Right lobe of liver (tissue), 6 donors: ENCODE measurements at places on chromosomes 1 and 21. TPM values are rescaled to one million over a fixed set of nuclear protein-coding genes. Genes with fewer than 3 reads are reported as not detected.

The ST6GALNAC5 gene
- not detected for total RNA-seq

The VWA5B1 gene
- not detected for total RNA-seq

The DNASE2B gene
- total RNA-seq: not detected

The TIE1 gene
- total RNA-seq: 6.3 TPM

The LIPI gene
- total RNA-seq: not detected

The A3GALT2 gene
- total RNA-seq: not detected

The TRIM67 gene
- not detected for total RNA-seq

The KCNAB2 gene
- total RNA-seq: 12.7 TPM

The NPL gene
- 15.0 TPM for total RNA-seq

The HSPA6 gene
- 1.0 TPM for total RNA-seq

GRCh38 chr1:185528084-185528676 is 206.0 kb upstream of the HMCN1 start:
- no peaks in the 10 kb centered on the region for H3K4me1 ChIP-seq
- no peaks in the 10 kb centered on the region for H3K27me3 ChIP-seq

GRCh38 chr21:35006771-35007170 is 42.3 kb downstream of the RUNX1 start:
- DNase-seq: no peak
- no peak overlapping the region for H3K27ac ChIP-seq
- H3K4me3 ChIP-seq: no peak overlapping the region
- H3K27me3 ChIP-seq: no peaks in the 10 kb centered on the region

- no peaks in the 10 kb centered on the region for H3K27me3 ChIP-seq
- DNase-seq: no peak
- no peak overlapping the region for H3K27ac ChIP-seq
- H3K4me1 ChIP-seq: no peaks in the 10 kb centered on the region
- no peaks in the 10 kb centered on the region for H3K36me3 ChIP-seq
Observed at GRCh38 chr1:200887772-200888348, 6.8 kb upstream of the INAVA start.

DNA sequence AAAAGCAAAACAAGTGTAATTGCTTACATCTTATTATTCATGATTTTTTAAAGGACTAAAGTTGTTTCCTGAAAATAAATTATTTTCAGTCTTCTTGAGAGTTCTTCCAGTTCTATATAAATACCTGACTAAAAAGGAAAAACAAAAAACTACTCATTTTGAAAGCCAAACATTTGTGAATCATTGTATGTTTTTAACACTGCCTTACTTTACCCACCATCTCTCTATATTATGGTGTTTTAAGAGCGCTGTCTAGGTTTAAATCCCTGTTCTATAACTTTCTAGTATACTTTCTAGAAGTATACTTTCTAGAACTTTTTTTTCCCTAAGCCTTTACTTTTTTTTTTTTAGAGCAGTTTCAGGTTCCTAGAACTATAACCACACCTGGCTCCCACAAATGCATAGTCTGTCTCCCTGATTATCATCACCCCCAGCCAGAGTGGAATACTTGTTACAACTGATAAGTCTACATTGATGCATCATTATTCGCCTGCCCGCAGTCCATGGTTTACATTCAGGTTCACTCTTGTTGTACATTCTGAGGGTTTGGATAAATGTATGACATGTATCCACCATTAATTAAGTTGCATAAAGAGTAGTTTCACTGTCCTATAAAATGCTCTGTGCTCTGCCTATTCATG is 9.8 kb downstream of the RSBN1 start:
- no peak overlapping the region for H3K27ac ChIP-seq
- H3K36me3 ChIP-seq: peaks cover 5% of the 10 kb centered on the region
- no peaks in the 10 kb centered on the region for H3K27me3 ChIP-seq
- no peak overlapping the region for H3K4me3 ChIP-seq
- H3K4me1 ChIP-seq: no peaks in the 10 kb centered on the region

- no peak overlapping the region for H3K4me3 ChIP-seq
- H3K27me3 ChIP-seq: no peaks in the 10 kb centered on the region
- H3K4me1 ChIP-seq: no peaks in the 10 kb centered on the region
- no peaks in the 10 kb centered on the region for H3K36me3 ChIP-seq
Observed at GRCh38 chr1:86197206-86197855, 40.8 kb upstream of the COL24A1 start.

- H3K27ac ChIP-seq: no peak overlapping the region
- H3K4me1 ChIP-seq: peaks cover 27% of the 10 kb centered on the region
- no peak for DNase-seq
Observed at GRCh38 chr1:114746450-114747121, 11.2 kb downstream of the CSDE1 start.

DNA sequence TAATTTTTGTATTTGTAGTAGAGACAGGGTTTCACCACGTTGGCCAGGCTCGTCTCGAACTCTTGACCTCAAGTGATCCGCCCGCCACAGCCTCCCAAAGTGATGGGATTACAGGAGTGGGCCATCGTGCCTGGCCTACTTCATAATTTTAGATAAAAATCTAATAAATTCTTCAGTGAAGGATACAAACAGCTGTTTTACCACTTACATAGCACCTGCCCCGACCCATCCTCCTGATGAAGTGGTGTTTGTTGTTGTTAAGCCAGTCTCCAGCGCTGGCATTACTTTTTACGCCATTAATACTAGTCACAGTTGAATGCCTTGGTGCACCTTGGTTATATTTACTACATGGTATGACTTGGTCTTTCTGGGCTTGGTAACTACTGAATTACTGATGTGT is 12.3 kb upstream of the RAP1GAP start:
- H3K36me3 ChIP-seq: no peaks in the 10 kb centered on the region
- H3K4me3 ChIP-seq: no peak overlapping the region
- no peaks in the 10 kb centered on the region for H3K4me1 ChIP-seq
- no peak overlapping the region for H3K27ac ChIP-seq
- no peak for DNase-seq
- no peaks in the 10 kb centered on the region for H3K27me3 ChIP-seq

DNA sequence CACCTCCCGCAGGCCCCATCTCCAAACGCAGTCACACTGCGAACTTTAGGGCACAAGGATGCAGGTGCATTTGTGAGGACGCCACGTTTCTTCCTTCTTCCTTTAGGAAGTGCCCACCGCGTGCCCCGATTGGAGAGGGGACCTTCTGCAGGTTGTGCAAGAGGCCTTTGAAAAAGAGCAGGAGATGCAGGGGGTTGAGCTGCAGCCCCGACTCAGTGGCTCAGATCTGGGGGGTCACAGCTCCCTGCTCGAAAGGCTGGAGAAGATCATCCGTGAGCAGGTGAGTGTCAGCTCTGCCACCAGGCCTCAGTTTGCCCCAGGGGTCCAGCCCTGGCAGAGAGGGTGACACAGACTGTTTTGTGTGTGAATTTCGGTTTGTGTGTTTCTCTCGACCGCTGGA is 31.2 kb upstream of the DIP2A start:
- H3K27ac ChIP-seq: no peak overlapping the region
- H3K36me3 ChIP-seq: peaks cover 38% of the 10 kb centered on the region
- H3K27me3 ChIP-seq: no peaks in the 10 kb centered on the region
- DNase-seq: no peak

GRCh38 chr1:61873581-61873980 is 131.3 kb downstream of the PATJ start:
- H3K27ac ChIP-seq: no peak overlapping the region
- no peak overlapping the region for H3K4me3 ChIP-seq
- no peaks in the 10 kb centered on the region for H3K27me3 ChIP-seq
- DNase-seq: no peak
- H3K4me1 ChIP-seq: no peaks in the 10 kb centered on the region
- peaks cover 2% of the 10 kb centered on the region for H3K36me3 ChIP-seq

DNA sequence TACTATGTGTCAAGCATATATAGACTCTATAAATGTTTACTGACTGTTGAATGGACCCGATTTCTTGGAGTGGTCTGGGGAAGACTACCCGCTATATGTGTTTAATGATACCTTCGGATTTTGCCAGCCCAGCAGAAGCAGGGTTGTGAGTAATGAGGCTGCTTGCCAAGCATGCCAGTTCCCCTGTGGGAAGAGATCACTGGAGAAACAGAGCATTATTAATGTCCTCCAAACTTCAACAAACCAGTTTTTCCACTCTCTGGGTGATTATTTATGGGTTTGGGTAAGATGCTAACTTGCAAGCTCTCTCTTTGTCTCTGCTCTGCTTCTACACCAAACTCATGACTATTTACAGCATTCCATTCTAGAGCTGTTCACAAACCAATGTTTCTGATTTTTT is 25.1 kb upstream of the PHGDH start:
- no peaks in the 10 kb centered on the region for H3K36me3 ChIP-seq
- no peak overlapping the region for H3K27ac ChIP-seq
- DNase-seq: no peak
- no peaks in the 10 kb centered on the region for H3K27me3 ChIP-seq
- no peak overlapping the region for H3K4me3 ChIP-seq
- no peaks in the 10 kb centered on the region for H3K4me1 ChIP-seq

DNA sequence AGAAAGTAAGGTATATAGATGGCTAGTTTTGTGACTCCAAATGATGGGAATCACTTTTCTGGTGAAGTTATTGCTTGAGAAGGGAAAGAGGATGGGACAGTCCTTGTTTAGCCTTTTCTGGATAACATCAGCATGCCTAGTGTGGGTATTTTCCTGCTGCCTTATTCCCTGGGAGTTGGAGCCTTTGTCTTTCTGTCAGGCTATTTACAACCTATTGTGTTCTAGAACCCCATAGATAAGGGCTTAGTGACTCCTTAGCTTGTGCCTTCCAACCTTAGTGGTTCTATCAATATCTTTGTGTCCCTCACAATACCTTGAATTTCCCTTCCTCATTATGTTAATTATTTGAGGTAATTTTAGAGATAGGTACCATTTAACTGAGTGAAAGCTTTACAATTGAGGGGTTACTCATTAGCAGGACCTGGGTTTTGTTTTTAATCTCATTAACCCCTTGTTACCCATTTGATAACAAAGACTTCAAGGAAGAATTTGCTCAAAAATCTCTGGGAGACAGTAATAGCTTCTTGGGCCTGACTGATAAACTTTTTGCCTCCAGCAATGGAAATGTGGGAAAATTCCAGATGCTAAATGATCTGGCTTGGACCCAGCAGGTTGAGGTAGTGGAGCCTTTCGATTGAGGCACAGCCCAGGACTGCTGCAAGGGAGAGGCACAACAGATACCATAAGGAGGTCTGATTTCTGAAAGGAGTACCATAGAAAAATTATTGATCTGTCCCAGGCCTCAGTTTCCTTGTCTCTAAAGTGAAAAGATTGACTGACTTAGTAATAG is 49.0 kb downstream of the CACHD1 start:
- DNase-seq: no peak
- H3K36me3 ChIP-seq: no peaks in the 10 kb centered on the region
- no peak overlapping the region for H3K27ac ChIP-seq

GRCh38 chr1:178534137-178534868 is 21.4 kb downstream of the TEX35 start:
- no peak for DNase-seq
- no peaks in the 10 kb centered on the region for H3K27me3 ChIP-seq
- no peak overlapping the region for H3K27ac ChIP-seq
- H3K4me1 ChIP-seq: no peaks in the 10 kb centered on the region

DNA sequence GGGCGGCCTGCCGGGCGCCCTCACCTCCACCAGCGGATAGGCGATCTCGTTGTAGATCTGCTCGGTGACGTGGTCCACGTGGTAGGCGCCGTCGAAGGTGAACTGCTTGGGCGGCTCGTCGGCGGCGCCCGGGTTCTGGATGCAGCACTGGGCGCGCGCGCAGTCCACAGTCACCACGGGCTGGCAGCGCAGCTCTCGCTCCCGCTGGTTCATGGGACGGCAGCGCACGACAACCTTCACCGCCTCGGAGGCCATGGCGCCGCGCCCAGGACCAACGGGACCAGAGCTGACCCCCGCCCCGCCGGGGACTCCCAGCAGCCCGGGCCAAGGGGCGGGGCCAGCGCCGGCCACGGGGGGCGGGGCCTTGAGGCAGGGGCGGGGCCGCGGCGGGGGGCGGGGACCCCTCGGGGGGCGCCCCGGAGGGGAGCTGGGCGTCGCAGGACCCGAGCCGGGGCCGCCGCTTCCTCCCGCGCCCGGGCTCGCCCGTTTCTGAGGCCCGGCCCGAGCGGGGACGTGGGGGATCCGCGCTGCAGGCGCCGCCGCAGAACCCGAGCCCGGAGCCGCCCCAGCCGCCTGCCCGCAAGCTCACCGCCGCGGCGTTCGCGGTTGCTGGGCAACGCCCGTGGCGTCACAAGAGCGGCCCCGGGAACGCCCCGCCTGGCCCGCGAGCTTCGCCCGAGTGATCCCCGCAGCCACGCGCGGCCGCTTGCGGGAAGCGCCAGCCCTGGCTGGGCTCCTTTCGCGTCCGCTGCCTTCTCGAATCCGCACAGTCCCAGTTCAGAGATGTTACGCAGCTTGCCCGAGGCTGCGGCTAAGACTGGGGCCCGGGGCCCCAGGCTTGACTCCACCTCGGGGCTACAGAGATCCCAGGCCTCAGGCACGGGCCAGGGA is at the start of gene KIF17:
Gene KIF17 (minus strand): TSS at position 556 of the 891 bp plus-strand sequence. CDS start 301 bp downstream, at position 255.
- H3K36me3 ChIP-seq: no peaks in the 10 kb centered on the region
- DNase-seq: peak; percentile 89
- H3K4me1 ChIP-seq: no peaks in the 10 kb centered on the region
- peak within 1 kb of the TSS; percentile 55 for H3K4me3 ChIP-seq
- no peaks in the 10 kb centered on the region for H3K27me3 ChIP-seq

GRCh38 chr1:62304975-62305374 is 14.3 kb downstream of the KANK4 start:
- no peak overlapping the region for H3K4me3 ChIP-seq
- H3K27me3 ChIP-seq: no peaks in the 10 kb centered on the region
- DNase-seq: no peak
- no peaks in the 10 kb centered on the region for H3K4me1 ChIP-seq

DNA sequence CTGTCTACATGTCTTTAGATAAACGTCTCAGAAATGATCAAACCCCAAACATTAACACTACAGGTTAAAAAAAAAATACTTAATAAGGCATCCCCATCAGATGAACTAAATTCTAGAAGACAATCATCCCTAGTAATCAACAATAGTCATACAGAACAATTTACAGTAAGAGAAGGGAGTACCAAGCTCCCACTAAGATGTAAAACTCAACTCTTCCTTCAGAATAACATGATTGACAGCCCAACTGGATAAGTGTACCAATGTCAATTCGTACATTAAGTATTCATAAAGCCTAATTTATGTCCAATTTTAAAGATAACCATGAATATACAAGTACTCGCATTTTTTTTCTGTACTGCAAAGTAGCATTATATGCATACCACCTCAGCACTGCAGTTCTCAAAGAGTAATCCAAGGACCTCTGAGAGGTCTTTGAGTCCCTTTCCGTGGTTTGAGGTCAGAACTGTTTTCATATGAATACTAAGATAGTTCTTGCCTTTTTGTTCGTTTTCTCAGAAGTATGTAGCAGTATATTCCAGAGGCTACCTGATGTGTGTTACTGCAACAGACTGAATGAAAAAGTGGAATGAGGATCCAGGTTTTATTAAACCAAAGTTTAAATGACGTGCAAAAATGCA is 6.6 kb downstream of the SCAF4 start:
- peaks cover 23% of the 10 kb centered on the region for H3K4me1 ChIP-seq
- DNase-seq: no peak
- H3K36me3 ChIP-seq: no peaks in the 10 kb centered on the region
- H3K27me3 ChIP-seq: no peaks in the 10 kb centered on the region
- no peak overlapping the region for H3K4me3 ChIP-seq
- H3K27ac ChIP-seq: no peak overlapping the region

GRCh38 chr1:33784876-33785275 is 79.0 kb upstream of the HMGB4 start:
- no peak for DNase-seq
- H3K27me3 ChIP-seq: no peaks in the 10 kb centered on the region
- H3K36me3 ChIP-seq: no peaks in the 10 kb centered on the region
- H3K4me3 ChIP-seq: no peak overlapping the region
- no peaks in the 10 kb centered on the region for H3K4me1 ChIP-seq

GRCh38 chr1:247639381-247639981 is 34.1 kb downstream of the OR2G3 start:
- H3K27me3 ChIP-seq: no peaks in the 10 kb centered on the region
- peak overlapping the region; percentile 20 for H3K4me3 ChIP-seq
- H3K36me3 ChIP-seq: no peaks in the 10 kb centered on the region
- peak; percentile 57 for DNase-seq
- no peaks in the 10 kb centered on the region for H3K4me1 ChIP-seq
